ENCODE measurements at places on chromosomes 7 and 10.

- no peak for DNase-seq
Measured at GRCh38 chr7:101411508-101411874, 48.8 kb downstream of the COL26A1 start.

- DNase-seq, result no peak
Measured at GRCh38 chr10:35789996-35790395, 147.9 kb upstream of the FZD8 start.

DNA sequence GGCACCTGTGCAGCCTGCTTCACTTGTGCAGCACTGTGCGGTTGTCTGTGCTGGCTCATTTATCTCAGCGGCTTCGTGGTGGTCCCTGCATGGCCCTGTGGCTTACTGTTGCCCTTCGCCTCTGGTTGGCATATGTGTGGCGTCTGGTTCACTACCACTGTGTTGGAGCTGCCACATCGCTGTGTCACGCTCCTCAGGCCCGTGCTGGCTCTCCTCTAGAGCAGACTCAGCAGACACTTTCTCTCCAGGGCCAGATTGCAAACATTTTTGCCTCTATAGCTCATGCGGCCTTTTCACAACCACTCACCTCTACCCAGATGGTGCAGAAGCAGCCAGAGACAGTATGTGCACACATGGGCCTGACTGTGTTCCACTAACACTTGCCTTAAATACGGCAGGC lies 37.9 kb downstream of the PPP2R2D start:
- DNase-seq, result no peak

GRCh38 chr10:60643874-60644273 lies 134.4 kb upstream of the CDK1 start:
- DNase-seq, result no peak

- no peak for DNase-seq
Measured at GRCh38 chr10:7887174-7887816, 69.0 kb downstream of the TAF3 start.

DNA sequence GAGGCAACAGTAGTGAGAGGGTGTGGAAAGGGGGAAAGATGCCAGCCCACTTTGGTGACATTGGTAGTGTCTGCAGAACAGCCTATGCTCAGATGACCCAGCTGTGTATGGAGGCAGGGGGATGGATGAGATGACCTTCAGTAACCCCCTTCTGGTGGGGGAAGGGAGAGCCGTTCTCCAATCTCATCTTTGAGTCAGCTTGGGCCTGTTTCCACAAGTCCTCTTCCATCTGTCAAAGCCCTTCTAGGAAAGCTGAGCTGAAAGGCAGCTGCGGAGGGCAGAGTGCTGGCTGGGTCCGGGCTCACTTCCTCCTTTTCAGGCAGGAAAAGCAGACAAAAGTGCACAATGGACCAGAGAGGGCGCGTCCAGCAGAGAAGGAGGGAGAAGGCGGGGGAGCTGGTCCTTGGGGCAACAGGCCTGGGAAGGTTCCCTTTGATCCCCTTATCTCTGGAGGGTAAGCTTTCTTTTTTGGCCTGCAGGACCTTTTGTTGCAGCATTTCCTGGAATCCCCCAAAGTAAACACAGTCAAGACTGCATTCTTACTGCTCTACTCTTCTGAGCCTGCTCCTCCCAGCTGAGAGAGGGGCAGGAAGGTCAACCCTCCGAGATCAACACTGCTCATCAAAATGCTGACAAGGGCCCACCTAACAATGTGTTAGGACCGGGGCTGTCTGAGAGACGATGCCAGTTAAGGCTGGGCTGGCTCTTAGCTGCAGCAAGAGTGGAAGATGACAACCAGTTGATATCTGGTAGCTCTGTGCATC lies 1.2 kb upstream of the LRMDA start:
- DNase-seq, result no peak

- DNase-seq, result no peak
Measured at GRCh38 chr7:140126435-140127034, 50.2 kb downstream of the KDM7A start.

DNA sequence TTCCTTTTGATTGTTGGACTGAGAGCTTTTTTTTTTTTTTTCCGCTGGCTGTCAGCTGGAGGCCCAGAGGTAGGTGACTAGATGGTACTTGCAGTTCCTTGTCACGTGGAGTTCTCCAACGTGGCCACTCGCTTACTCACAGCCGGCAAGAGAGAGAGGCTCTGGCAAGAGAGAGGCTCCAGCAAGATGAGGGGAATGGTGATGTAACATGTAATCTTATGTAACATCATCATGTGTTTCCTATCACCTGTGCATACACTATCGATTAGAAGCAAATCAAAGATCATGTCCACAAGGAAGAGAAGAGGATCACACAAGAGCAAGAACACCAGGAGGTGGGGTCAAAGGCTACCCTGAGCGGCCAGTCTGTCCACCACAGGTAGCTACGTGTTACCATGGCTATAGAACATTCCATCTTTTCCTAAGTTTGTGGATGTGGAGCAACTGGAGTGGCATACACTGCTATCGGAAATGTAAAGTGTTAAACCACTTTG lies 4.0 kb upstream of the BORCS7 start:
- no peak for DNase-seq

- no peak for DNase-seq
Measured at GRCh38 chr7:12418452-12418851, 14.8 kb upstream of the VWDE start.

DNA sequence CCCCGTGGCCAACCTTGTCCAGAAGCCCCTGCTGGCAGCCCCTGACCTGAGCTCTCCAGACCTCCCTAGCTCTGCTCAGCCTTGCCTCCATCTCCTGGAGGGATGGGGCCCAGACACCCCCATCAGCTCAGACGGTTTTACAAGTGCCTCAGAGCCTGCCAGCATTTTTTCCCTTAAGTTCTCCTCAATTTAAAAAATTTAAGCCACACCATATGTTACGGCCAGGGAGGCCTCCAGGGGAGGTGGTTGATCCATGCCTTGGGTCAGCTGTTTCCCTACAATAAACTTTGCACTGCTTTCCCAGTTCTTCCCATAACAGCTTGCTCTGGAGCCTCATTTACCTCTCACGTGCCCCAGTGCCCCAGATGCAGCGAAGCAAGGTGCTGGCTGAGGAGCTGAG lies 143.5 kb downstream of the RGS10 start:
- DNase-seq, result no peak

DNA sequence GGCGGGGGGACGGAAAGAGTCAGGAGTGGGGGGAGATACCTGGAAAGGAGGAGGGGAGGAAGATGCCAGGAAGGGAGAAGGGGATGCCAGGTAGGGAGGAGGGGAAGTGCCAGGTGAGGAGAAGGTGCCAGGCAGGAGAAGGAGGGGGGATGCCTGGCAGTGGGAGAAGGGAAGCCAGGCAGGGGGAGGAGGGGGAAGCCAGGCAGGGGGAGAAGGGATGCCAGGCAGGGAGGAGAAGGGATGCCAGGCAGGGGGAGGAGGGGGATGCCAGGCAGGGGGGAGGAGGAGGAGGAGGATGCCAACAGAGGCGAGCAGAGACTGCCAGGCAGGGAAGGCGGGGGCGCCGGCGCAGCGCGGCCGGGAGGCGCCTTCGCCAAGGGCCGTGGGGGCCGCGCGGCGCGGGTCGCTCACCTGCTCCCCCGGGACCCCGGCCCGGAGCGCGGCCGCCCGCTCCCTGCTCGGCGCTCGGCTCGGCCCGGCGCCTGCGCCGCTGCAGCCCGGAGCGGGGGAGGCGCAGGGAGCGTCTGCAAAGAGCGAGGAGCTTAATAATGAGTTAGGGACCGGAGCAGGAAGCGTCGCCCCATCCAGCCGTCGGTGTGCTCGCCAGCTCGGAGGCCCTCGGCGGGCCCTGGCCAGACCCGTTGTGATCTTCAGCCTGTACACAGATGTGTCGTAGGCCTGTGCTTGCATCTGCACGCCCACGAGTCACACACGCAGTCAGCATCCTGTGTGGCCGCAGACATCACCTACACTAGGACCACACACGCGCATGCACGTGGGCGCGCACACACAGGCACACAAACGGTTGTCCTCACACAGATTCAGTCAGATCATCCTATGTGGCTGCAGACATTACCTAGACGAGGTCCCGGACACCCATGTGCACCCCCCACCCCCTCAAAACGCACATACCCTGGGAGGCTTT lies 28.4 kb upstream of the SMARCD3 start:
- peak; percentile 71 for DNase-seq

DNA sequence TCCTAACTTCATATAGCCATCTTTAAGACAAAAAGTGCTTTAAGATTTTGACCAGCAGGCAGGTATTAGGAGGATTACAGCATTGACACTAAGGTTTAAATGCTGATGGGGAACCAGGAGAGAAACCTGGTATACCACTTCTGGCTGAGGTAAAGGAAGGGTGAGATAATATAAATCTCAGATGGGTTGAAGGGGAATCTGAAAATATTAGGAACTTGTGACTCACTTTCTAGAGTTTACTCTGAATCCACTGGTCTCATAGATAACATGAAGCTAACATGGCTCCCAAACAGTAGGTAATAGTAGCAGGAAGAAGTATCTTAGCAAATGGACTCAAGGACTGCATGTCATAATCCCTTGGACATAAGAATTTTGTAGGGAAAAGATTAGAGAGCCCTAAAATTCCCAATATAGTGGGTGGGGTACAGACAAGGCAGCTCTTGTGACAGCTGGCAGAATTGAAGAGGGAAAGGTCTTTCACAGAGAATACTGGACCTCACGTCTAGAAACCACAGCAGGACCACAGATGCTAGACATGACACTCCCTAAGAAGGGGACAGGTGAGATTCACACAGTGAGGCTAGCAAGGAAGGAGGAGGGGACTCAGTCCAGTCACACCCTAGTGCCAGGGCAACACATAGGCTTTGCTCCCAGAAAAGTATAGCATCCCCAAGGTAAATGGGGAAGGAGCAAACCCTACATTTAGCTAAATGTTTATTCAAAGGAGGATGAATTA lies 3.5 kb downstream of the PTTG1IP2 start:
- DNase-seq, result no peak

GRCh38 chr10:119394657-119395279 lies 147.8 kb downstream of the RGS10 start:
- no peak for DNase-seq

GRCh38 chr7:23691320-23691719 lies 11.3 kb downstream of the FAM221A start:
- no peak for DNase-seq

GRCh38 chr7:4641091-4641666 lies 40.9 kb upstream of the FOXK1 start:
- no peak for DNase-seq

DNA sequence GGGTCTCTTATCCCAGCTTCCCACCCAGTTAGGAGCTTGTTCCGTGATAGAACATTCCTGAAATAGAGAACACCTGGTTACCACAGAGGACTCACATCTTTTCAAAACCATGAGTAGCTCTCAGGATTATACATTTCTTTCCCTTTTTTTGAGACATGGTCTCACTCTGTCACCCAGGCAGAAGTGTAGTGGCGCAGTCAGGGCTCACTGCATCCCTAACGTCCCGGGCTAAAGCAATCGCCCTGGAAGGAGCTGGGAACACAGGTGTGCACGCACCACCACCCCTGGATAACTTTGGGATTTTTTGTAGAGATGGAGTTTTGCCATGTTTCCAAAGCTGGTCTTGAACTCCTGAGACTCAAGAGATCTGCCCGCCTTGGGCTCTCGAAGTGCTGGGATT lies 144.0 kb downstream of the RNF216 start:
- no peak for DNase-seq

- no peak for DNase-seq
Measured at GRCh38 chr7:111730476-111731300, 168.4 kb upstream of the IMMP2L start.

DNA sequence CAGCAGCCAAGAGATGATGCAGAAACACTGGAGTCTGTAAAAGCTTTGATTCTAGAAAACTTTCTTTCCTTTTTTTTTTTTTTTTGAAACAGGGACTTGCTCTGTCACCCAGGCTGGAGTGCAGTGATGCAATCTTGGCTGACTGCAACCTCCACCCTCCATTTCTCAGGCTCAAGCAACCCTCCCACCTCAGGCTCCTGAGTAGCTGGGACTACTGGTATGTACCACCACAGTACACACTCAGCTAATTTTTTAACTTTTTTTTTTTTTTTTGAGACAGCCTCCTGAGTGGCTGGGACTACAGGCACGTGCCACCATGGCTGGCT lies 17.0 kb upstream of the BAG3 start:
- no peak for DNase-seq

- DNase-seq, result no peak
Measured at GRCh38 chr10:35409094-35409582, 72.8 kb downstream of the CCNY start.

GRCh38 chr7:122132341-122132740 lies 11.7 kb downstream of the AASS start:
- no peak for DNase-seq

DNA sequence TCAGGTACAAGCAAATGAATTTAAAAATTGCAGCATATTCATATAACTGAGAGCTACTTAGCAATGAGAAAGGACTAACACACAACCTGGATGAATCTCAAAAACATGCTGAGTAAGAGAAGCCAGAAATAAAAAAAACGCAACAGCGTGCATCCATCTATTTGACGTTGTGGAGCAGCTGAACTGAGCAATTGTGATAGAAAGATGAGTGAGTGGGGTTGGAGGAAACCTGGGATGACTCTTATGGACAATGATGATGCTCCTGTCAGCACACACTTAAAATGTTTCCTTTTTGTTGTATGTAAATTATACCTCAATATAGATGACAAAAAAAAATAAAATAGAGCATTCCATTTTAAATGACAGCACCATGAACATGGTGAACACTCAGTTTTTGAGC lies 36.0 kb upstream of the AKR1E2 start:
- no peak for DNase-seq

DNA sequence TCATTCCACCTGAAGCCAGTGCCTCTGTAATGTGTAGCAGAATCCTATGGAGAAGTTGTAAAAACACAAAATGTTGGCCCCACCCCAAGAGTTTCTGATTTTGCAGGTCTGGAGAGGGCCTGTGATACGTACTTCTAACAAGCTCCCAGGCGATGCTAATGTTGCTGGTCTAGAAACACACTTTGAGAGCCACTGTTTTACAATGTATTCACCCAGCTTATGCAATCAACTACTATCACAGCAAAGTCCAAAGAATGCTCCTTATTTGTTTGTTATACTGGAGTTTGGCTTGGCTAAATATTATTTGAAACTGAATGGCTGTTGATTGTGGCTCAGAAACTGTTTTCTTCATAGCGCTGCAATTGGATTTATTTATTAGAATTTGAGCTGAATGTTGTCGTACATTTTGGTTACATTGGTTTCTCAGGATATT lies 44.3 kb downstream of the DNAJB9 start:
- DNase-seq, result no peak

- no peak for DNase-seq
Measured at GRCh38 chr7:22238354-22239311, 118.3 kb downstream of the RAPGEF5 start.

Measured in stimulated activated CD4-positive, alpha-beta T cell treated with anti-CD3 and anti-CD28 coated beads, Interleukin-2, amount 100 ng/mL, for 24 hours (primary cell).